Activated CD8-positive, alpha-beta memory T cell treated with anti-CD3 and anti-CD28 coated beads, Interleukin-2, amount 50 U/mL, for 48 hours (primary cell): ENCODE measurements at places on chromosomes 1 and 21.
A peak's percentile ranks its signal among the peaks of the same experiment; 100 is the strongest.

DNA sequence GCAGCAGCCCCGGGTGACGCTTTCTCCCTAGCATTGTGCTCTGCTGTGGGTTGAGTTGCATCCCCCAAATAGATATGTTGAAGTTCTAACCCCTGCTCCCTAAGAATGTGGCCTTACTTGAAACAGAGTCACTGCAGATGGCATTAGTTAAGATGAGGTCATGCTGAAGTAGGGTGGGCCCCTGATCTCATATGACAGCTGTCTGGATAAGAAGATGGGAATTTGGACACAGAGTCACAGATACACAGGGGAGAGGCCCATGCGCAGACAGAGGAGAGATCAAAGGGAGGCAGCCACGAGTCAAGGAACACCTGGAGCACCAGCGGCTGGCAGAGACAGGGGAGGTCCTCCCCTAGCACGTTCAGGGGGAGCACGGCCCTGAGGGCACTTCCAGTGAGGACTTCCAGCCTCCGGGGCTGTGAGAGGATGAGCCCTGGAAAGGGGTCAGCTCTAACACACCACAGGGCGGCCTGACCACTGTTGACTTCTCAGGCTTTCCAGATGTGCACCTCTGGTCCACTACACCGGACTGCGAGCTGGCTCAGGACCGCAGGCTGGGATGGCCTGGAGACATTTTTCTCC lies 46.4 kb downstream of the ABCG1 start:
- no peak for DNase-seq

GRCh38 chr1:202745323-202745888 lies 35.2 kb upstream of the SYT2 start:
- DNase-seq: no peak

DNA sequence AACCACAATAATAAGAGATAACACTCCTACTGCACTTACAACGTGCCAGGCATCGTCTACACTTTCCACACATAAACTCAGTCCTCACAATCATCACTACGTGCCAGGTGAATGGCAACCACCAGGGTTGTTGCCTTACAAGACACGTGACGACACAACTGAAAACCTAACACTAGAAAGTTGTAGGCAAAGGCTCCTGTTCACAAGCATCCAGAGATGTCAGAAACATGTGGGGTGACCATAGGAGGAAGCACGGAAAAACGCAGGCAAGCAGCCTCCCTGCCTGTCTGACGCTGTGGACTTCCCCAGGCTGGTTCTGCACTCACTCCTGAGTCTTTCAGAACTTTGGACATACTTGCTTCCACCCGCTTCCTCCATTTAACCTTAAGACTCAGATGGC lies 7.0 kb downstream of the CAPZB start:
- DNase-seq: no peak

DNA sequence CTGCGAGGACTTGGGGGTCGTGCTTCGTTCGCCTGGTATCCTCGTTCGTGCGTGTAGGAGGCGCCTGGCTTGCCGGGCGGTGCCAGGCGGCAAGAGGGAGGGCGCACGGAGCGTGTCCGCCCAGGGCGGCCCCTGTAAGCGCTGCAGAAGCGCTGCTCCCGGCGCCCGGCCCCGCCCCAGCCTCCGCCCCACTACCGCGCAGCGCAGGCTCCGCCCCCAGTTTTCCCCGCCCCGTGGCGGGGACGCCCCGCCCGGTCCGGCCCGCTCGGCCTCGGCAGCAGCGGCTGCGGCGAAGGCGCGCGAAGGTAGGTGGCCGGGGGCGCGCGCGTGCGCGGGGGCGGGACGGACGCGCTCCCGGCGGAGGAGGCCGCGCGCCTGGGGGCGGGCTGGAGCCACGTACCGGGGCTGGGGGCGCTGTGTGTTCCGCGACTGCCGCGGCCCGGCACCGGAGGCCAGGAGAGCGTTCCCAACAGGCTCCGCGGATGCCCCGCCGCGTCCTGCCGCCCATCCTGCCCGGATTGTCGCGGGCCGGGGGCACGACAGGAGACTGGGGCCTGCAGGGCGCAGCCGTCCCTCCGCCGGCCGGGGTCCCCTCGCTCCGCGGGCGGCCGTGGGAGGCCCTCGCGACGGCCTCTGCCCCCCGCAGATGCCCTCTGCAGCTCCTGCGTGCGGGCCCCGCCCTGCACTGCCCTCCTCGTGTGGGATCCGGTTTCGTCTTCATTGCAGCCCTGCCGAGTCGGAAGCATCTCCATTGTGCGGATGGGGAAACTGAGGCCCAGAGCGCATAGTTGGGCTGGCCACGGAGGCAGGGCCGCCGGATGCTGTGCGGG lies 7.7 kb upstream of the CROCC start:
- peak; percentile 99 for DNase-seq

DNA sequence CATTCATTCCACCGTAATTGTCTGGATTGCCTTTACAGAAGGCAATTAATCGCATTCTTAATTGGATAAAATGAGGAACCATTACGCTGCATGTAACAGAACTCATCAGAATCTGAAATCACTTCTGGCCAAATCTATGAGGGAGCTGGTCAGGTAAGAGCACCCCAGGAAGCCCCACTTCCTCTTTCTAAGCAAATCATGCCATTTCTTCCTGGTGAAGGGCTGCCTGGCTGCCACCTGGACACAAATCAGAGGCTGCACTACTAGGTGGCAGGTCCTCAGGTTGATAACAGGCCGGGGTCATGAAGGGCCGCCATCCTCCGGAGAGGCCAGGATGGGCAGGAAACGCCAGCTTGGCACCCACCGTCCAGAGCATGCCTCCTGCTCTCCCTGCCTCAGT lies 73.7 kb downstream of the CAPZB start:
- no peak for DNase-seq

DNA sequence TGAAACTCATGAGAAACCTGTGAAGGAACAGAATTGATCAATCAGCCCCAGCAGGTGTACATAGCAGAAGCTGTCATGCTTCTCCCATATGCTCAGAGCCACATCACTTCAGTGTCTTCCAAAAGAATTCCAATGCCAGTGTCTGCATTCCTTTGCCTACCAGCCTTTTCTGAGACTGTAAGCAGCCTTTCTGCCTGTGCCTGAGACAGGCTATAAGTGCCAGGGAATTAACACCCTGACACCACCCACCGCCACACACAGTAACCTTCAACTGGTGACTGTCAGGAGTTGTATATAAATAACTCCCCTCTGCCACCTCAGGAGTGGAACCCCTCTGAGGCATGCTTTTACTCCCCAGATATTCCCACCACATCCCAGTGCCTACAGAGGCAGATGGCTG lies 38.1 kb upstream of the SLAMF9 start:
- no peak for DNase-seq

GRCh38 chr1:33176362-33176850 lies 5.4 kb downstream of the TRIM62 start:
- DNase-seq: no peak

GRCh38 chr1:25644962-25645361 lies 28.4 kb downstream of the MAN1C1 start:
- peak; percentile 48 for DNase-seq

DNA sequence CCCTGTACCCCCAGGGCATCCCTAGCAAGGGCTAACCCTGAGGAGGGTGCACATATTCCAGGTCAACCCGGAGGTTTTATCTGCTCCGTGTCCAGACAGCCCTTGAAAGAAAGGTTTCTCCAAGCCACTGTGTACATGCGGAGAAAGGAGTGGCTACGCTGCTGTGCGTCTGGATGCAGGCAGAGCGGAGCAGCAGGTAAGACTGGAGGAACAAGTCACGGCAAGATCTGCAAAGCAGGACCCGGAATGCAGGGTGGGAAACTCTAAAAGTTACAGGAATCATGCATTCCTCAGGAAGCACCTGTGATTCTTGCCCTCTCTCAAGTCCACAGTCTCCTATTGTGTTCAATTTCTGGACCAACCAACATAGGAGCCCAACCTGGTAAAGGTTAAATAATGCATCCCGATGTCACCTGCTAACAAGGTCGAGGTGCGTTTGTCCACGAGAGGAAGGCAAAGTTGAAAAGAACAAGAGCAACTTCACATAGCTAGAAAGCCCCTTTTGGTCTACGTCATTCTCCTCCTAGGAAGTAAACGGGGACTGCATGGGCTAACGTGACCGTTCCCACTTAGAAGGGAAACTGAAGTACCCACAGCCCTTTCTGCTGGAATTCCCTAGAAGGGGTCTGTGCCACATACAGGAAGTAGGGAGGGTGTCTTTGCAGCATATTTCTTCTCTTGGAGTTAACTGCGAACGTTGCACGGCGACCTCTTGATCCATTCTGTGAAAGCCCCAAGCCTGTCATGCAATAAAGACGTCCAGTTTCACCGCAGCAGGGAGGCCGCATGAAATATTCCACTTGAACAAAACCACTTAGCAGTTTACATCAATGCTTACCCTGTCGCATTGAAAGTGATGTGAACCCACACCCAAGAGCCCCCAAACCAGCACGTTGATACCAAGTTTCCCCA lies 5.8 kb downstream of the TIAM1 start:
- no peak for DNase-seq

DNA sequence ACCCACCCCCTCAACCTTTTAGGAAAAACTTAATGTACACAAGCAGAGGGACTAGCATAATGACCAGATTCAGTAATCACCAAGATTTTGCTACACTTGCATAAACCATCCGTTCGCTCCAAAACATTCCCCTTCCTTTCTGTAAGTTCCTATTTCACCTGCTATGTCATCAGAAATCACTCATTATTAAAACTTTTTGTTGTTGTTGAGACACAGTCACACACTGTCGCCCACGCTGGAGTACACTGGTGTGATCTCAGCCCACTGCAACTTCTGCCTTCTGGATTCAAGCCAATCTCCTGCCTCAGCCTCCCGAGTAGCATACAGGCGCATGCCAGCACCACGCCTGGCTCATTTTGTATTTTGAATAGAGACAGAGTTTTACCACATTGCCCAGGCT lies 3.4 kb downstream of the MRPL20 start:
- no peak for DNase-seq

DNA sequence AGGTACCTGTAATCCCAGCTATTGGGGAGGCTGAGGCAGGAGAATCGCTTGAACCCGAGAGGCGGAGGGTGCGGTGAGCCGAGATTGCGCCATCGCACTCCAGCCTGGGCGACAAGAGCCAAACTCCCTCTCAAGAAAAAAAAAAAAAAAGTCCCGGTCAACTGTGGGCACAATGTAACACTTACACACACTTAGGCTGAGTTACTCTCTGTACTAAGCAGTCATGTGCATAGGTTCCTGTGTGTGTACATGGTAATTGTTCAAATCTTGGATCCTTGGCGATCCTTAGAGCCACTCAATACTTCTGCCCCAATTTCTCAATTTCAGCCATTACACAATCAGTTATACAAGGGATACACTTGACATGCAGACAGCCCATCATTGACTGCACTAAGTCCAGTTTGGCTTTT lies 11.6 kb downstream of the SDCCAG8 start:
- DNase-seq: no peak

DNA sequence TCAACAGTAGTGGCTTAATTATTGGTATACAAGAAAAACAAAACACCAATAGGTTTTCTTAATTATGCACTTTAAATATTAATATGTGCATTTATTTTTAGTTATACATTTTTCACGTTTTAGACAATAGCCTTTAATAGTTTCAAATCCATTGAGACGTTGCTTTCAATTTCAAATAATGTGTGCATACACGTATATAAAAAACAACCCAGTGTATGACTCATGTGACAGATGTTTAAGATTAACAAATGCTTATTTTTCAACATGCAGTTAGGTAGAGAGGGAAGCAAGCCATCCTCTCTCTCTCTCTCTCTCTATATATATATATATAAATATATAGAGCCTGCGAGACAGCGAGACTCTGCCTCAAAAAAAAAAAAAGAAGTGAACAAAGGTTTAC lies 24.3 kb downstream of the EYA3 start:
- no peak for DNase-seq

DNA sequence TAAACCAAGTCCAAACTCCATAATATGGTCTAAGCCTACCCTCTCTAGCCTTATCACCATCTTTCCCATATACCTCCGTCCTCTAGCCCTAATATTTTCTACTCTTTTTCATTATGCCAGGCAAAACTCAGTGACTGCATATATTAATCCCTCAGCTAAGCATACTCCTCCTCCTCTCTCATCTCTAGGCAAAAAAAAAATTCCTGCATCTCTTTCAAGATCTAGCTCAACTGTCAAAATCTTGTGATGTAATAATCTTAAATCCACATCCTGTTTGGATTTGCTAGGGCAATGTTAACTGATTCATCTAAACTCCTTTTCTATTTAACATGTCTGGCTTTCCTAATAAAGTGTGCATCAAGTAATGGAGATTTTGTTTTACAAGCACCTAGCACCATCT lies 20.4 kb downstream of the PRPF38A start:
- no peak for DNase-seq

GRCh38 chr1:57238233-57238781 lies 185.6 kb downstream of the DAB1 start:
- DNase-seq: no peak

DNA sequence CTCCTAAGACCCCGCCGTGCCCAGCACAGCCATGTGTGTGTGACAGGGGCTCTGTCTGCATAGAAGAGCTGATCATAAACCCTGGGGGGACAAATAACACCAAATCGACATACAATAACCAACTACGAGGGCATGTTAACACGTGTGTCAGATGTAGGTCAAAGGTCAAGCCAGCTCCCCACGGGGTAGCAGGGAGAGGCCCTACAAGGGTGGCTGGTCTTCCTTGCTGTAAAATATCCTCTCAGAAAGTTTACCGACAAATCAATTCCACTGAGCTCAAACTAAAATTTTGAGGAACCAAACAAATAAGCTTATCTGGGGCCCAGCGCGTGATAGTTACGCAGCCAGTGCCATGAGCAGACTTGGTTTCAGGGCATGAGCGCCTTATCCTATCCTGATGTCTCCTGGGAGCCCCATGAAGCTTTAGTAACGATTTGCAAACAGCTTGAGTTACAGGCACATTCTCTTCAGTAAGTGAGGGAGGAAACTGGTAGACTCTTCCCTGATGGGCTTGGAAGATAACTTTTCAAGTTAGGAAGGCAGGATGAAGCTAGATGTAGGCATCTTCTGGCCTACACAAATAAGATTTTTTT lies 2.7 kb upstream of the TMPRSS3 start:
- no peak for DNase-seq

DNA sequence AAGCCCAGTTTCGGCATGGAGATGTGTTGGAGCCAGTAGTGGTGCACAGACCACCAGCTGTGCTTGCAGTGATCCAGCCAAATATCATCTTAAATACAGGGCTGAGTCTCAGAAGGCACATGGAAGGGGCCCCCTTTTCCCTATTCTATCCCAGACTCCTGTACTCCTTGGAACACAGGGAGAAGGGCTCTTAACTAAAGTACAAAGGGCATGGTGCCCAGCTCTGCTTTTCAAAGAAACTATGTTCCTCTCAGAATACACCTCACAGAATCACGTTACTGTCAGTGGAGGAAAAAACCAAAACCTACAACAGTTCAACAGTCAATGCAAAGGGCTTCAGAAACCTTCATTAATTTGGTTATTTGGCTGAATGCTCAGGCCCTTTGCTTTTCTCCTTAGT lies 180.6 kb upstream of the C1orf105 start:
- no peak for DNase-seq

DNA sequence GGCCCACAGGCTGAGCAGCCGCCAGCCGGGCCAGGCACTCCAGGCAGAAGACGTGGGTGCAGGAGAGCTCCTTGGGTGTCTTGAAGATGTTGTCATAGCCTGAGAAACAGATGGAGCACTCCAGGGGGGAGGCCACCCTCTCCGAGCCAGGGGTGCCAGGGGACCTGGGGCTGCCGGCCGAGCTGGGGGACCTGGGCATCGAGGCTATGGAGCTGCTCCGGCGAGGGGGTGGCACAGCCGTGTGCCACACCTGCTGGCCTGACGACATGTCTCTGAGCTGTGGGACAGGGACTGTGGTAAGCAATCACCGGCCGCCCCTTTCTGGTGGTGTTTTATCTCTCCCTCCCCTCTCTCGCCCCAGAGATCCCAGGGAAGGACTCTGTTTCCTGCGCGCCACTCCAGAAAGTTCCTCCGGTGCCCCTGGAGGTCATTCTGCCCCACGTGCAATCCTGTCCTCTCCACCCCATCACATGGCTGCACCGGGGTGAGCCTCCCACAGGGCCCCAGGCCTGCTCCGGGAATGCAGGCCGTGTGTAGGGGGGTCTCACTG lies 1.7 kb downstream of the RNF223 start:
- DNase-seq: no peak
